NCI-H524 (cell line): ENCODE measurements at places on chromosomes 1 and 21.

GRCh38 chr1:159940006-159940620, 5.3 kb downstream of the IGSF9 start:
- no peak for DNase-seq

GRCh38 chr1:179141592-179142251, 59.9 kb downstream of the TOR3A start:
- no peak for DNase-seq

DNA sequence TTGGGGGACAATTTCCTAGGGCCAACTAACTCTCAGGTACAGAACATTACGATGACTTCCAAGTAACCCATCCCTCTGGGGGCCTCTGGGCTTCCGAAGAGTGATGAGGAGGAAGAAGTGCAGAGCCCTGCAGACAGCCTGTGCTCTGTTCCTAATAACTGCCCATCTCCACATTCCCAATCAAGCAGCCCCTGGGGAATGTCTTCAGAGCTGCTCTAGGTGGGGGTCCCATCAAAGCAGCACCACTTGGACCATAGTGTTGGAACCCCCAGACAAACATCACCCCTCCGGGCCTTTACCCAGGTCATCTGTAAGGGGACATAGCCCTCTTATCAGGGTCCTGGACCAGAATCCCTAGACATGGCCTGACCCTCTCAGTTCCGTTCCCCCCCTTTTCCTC, 357.3 kb downstream of the NPHP4 start:
- DNase-seq = no peak

DNA sequence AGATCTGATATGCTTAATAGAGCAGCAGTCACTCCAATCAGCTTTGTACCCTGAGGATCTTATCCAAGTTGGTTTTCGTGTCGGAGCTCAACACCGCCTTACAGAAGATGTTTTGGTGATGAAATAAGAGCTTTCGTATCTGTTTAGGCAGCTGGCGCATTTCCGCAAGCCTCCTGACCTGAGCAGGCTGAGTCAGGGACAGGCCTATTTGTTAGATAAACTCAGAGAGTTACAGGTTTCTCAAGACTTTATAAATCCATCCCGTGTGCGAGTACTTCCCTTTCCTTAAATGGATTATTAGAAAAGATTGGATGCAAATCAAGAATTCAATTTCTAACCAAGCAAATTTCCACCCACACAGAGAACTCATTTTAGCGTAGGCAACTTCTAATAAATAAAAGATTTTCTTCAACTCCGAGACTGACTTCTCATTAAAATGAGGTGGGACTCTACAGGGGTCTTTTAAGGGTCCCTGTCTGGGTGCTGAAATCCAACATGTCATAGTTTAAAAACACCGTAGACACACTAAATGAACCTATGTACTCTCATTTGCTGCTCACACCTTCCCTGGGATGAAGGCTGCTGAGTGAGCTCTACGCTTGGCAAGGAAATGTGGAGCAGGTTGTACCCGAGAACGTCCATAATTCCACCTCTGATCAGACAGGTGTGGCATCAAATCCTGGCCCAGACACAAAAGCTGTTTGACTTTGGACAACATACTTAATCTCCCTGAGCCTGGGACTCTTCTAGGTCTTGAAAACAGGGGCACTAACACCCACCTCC, 106.9 kb upstream of the F3 start:
- no peak for DNase-seq

- no peak for DNase-seq
These were observed 139.8 kb downstream of the AK5 start for GRCh38 chr1:77421504-77422233.

GRCh38 chr1:230753191-230753585, 6.0 kb downstream of the CAPN9 start:
- DNase-seq = no peak

DNA sequence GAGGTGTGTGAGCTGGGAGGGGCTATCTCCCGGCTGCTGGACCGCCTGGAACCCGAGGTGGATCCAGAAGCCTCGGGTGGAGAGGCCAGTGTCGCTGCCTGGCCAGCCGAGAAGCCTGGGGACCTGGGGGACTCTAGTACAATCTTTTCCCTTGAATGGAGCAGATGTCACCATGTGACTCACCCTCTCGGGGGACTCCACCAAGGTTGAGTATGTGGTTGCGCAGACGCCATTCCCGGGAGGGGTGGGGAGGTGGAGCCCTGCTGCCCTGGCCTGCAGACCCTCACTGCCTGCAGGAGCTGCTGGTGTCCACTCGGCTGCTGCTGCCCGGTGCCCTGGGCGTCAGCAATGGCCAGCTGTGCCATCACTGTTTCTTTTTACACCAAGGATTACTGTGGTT, 40.3 kb downstream of the TP73 start:
- DNase-seq = peak; percentile 56

DNA sequence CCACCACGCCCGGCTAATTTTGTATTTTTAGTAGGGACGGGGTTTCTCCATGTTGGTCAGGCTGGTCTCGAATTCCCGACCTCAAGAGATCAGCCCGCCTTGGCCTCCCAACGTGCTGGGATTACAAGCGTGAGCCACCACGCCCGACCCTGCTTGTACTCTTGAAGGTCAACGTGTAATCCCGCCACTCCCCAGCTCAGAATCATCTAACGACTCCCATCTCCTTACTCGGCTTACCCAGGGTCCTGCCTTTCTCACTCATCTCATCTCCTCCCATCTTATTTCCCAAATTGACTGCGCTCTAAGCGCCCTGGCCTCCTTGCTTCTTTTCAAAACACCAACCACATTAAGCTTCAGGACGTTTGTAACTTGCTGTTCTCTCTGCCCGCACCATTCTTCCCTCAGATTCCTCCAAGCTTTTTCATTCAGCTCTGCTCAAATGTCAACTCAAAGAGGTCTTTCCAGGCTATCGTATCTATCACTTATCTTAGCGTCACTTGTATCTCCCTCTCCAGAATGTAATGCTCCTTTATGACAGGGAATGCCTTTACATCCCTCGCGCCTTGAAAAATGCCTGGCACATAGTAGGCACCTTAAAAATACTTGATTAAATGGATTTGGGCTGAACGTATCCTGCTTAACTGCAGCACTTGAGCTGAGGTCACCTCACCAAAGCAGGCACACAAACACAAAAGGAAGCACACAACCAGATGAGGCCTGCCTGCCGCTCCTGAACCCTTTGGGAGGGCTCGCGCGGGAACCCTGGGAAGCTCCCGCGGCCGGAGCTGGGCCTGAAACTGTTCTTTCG, 1.4 kb upstream of the USP1 start:
- DNase-seq = no peak

- DNase-seq = no peak
These were observed 14.7 kb upstream of the STRIP1 start for GRCh38 chr1:110019770-110020169.

GRCh38 chr1:153567621-153568366, 2.1 kb upstream of the S100A2 start:
- peak; percentile 27 for DNase-seq

DNA sequence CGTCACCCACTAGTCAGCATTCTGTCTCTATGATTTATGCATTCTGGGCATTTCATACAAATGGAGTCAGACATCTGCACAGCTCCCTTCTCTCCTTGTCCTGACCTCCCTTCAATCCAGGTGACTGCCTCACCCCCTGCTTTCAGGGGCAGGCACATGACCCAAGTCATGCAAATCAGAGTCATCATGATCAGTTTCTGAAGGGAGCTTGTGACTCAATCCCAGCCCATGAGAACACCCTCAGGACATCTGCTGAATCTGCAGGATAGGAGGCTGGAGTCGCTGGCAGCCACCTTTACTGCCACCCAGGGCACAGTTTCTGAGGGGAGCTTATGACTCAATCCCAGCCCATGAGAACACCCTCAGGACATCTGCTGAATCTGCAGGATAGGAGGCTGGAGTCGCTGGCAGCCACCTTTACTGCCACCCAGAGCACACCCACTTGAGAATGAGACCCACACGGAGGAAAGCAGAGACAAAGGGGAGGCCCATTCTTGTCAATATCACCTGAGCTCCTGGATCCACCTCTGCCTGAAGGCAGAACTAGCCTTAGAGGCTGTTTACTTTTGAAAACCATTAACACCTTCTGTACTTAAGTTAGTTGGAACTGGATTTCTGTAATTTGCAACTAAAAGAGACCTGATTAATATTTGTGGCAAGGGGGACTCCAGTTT, 62.3 kb upstream of the SLC25A33 start:
- DNase-seq = peak; percentile 42

DNA sequence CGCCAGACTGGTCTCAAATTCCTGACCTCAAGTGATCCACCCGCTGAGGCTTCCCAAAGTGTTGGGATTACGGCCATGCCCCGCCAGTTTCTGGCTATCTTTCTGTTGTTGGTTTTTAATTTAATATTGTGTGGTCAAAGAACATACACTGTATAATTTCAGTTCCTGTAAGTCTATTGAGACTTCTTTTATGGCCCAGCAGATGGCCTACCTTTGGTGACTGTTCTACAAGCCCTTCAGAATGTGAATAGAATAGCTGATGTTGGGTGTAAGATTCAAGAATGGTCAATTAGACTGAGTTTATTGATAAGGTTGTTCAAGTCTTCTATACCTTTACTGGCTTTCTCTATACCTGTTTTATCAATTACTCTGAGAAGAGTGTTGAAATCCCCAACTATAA, 10.7 kb downstream of the HES2 start:
- no peak for DNase-seq

- DNase-seq = no peak
These were observed 570.8 kb downstream of the LTN1 start for GRCh38 chr21:28421716-28422524.

DNA sequence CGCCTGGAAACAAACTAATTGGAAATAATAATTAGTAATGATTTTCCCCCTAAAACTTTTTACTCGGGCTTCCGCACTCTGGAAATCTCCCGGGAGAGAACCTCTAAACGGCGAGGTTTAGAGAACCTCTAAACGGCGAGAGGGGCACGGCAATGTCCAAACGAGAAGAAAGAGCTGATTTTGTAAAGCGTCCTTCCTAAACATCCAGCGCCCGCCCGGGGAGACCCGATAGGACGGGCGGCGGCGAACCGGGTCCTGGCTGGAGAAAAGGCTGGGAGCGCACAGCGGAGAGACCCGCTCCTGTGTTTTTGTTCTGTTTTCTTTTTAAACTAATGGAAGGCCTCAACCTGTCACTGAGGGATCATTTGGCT, 1.6 kb downstream of the PAX7 start:
- DNase-seq = no peak

DNA sequence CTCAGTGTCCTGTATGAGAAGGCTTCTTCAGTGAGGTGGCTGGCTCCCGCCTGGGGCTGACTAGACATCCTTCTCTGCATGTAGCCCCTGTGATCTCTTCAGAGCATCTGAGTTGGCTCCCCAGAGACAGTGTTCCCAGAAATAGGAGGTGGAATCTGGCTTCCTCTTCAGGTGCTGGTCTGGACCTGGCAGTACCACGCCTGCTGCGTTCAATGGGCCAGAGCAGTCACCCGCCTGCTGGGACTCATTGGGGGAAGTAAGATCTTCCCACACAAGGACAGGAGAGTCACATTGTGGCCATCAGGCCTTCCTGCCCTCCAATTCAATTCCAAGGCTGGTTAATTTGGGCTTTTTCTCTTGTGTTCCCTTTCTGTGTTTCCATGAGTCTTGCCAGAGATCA, 51.0 kb downstream of the ADARB1 start:
- peak; percentile 39 for DNase-seq

DNA sequence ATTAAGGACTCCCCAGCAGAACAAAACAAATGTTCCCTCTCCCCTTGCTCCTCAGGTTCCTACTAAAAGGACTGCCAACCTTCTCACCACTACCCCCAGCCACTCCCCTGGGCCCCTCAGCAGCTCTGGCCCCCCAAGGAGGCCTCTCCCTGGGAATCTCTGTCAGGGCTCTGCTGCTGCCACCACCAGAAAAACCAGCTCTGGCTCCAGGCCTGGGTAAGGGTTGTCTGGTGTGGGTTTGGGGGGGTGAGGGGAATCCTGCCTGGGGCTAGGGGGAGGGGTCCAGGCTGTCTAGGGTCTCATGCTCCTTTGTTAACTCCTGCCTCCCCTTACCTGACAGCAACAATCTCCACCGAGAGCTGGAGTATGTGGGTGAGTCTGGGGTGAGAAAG, 4.8 kb downstream of the NECTIN4 start:
- no peak for DNase-seq

GRCh38 chr1:84603223-84603622, 29.0 kb upstream of the CTBS start:
- DNase-seq = no peak

GRCh38 chr1:47759251-47759935, 237.8 kb downstream of the TRABD2B start:
- DNase-seq = no peak

DNA sequence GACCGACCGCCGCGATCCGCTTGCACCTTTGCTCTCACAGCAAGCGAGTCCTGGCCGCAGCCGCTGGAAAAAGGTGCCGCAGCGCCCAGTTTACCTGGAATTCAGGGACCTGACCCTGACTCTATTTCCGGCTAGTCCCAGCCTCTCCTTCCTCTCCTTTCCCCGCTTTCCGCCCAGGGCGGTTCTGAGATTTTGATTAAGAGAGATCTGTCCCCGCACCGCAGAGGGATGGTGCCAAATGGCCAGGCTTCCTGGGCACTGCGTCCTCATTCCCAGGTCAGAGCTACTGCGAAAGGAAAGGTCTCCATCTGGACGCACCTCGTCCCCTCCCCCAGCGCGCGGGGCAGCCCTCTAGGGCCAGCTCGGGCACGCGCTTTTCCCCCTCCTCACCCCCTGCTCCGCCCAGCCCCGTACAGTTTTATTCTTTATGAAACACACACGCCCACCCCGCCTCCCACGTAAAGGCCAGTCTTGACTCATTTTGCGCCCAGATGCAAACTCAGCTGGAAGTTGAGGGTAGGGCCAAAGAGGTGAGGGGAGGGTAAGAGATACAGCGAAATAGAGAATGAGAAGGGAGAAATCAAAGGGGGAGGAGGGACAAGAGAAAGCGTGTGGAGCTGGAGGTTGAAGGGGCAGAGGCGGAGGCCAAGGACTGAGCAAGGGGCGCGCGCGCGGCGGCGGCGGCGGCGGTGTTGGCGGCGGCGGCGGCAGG, 411.8 kb upstream of the ESRRG start:
- DNase-seq = no peak

DNA sequence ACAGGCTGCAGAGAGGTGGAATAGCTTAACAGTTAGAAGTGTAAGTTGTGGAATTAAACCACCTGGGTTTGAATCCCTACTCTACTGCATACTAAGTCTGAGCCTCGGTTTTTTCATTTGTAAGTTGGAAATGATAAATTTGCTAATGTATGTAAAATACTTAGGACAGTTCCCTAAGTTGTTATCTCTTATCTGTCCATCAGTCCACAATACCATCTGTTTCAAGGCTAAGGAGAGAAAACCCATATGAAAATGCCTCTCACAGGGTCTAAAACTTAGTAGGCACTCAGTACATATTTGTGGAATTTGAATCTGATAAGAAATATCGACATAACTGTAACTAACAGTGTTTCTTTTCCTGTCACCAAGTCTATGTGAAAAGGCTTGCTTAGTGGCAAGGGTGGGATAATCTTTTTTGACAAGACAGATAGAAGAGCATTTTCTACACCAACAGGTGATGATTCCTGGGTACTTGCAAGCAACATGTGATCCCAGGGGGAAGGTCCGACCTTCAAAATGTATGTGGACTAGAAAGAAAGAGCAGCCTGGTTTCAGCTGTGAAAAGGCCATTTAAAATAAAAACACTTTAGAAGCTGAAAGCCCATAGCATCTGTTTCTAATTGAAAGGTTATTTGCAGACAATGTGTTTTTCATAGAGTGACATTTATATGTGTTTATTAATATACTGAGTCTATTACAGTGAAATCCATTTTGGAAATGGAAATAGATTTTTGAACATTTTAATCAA, 202.9 kb downstream of the HHAT start:
- DNase-seq = no peak
